T-helper 9 cell (primary cell): ENCODE measurements at places on chromosomes 16 and 17.

- no peak for DNase-seq
Observed at GRCh38 chr17:6711081-6711674, 2.0 kb downstream of the SLC13A5 start.

DNA sequence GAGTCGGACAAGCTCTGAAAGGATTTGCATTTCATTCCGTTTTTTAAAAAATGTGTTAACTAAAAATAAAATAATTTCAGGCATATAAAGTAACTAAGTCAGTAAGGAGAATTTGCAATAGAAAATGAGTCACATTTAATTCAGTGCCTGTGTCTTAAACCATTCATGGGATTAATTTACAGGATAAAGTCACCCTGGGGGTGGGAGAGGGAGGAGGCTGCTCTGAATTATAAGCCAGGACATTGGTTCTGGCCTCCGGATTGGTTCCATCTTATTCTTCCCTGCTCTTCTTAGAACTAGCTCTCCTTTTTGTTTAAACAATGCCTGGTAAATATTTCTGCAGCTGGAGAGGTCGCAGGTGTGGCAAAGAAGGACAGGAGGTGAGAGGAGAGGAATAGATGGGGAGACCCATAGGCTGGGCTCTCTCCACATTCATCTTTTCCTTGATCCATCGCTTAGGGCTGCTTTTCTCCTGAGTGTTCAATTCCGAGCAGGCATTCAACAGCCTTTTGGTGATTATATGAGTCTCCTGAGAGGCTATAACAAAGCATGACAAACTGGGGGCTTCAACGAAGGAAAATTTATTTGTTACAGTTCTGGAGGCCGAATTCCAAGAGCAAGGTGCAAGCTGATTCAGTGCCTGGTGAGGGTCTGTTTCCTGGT, 319.2 kb downstream of the PHKB start:
- DNase-seq: no peak

DNA sequence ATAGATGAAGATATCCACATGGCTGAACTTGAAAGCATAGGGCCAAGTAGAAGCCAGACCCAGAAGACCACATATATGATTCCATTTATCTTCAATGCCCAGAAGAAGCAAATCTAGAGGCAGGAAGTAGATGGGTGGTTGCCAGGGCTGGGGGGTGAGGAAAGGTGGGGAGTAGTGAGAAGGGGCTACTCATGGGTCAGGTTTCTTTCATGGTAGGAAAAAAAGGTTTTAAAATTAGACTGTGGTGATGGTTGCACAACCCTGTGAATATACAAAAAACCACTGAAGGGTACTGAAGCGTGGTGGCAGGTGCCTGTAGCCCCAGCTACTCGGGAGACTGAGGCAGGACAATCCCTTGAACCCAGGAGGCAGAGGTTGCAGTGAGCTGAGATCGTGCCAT, 5.4 kb downstream of the CD2BP2 start:
- DNase-seq: no peak

GRCh38 chr17:61223725-61224124, 175.9 kb upstream of the TBX2 start:
- no peak for DNase-seq

GRCh38 chr16:23194497-23195221, 12.1 kb downstream of the SCNN1G start:
- no peak for DNase-seq

DNA sequence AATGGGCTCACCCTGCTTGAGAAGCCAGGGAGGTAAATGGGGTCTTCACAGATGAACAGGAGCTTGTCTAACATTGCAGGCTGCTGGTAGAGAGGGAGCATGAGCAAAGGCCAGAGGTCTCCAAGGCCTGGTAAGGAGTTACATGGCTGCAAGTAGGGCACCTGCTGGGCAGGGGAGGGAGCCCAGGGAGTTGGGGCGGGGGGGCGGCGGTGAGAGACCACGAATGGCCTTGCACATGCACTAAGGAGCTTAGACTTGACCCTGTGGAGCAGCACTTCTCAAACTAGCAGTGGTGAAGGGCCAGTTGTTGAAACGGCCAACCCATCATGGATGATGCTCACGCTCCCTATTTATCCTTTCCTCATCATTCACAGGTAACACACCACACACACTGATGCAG, 38.4 kb downstream of the ERN1 start:
- no peak for DNase-seq

DNA sequence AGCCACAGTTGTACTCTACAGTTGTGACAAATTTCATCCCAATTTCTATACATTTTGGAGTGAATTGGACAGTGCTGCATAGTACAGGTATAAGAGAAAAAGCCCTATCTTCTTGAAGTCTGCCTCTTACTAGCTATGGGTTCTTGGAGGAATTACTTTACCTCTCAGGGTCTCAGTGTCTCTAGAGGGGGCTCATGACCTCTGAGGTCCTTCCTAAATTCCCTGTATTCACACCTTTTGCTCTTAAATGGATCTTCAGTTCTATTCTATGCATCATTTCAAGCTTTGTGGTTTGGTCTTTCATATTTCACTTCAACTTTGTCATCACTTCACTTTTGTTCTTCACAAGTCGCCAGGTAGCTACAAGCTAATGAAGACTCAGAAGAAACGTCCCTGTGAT, 71.2 kb upstream of the ERCC4 start:
- DNase-seq: no peak

- no peak for DNase-seq
Observed at GRCh38 chr16:72865258-72865657, 182.7 kb downstream of the ZFHX3 start.

DNA sequence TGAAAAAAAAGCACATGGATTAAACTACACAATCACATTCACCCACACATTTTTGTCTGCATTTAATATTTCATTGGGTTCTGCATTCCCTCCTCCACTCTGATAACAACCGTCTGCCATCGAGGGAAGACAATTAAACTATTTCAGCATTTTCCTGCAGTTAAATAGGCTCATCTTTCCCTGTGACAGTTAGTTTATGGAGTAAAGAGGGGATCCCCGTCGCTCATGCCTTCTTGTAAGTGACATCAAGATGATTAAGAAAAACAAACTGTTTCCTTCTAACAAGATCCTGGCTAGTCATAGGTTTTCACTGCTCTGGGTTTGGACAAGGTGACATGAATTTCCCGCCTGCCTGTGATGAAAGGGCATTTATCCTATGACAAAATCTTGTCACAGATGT, 98.0 kb upstream of the DYNLRB2 start:
- no peak for DNase-seq

GRCh38 chr16:78789561-78789960, 690.1 kb downstream of the WWOX start:
- DNase-seq: no peak

DNA sequence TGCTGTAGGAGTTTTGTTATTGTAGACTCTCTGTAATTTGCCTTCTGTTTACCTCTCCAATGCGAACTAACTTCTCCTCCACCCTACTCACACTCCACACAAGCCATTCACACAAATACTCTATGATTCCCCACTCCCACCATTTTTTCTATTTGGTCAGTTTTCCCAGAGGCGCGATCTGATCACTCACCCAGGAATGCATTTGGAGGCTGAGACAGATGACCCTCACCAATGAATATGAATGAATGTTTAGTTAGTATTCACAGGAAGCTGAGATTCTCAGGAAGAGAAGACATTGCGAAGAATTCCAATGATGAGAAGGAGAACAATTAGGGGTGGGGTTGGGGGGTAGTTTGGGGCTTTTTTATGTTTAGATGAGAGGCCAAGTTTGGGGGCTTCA, 10.5 kb upstream of the ANKFN1 start:
- no peak for DNase-seq

DNA sequence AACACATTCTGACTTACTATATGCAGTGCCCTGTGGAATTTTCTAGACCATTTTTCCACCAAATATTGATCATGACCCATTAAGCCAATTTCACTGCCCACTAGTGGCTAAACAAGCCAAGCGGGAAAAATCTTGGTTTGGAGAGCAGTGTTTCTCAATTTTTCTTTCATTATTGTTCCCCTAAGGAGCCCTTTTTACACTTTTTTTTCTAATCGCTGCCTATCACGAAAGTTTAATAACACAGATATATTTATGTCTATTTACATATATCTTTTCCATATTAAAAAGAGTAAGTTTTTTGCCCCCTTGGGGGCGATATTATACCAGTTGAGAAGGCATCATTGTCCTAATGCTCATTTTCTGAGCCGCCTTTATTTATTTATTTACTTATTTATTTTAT, 10.8 kb upstream of the TLCD3B start:
- DNase-seq: no peak

DNA sequence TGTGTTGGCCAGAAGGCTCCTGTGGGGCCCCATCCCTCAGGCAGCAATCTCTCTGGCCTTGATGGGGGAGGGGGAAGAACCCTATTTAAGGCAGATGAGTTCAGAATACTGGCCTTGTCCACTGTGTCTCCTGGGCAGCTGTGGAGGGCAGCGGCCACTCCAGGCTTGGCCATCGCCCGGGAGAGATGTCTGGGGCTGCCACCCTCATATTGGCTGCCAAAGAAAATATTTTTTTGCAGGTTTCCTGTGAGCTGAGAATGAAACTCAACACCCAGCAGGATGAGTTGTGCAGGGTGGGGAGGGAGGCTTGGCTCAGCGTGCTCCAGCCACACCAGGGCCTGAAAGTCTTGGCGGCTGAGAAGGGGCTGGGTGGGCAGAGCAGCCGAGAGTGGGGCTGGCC, 14.4 kb upstream of the TIMP2 start:
- no peak for DNase-seq

DNA sequence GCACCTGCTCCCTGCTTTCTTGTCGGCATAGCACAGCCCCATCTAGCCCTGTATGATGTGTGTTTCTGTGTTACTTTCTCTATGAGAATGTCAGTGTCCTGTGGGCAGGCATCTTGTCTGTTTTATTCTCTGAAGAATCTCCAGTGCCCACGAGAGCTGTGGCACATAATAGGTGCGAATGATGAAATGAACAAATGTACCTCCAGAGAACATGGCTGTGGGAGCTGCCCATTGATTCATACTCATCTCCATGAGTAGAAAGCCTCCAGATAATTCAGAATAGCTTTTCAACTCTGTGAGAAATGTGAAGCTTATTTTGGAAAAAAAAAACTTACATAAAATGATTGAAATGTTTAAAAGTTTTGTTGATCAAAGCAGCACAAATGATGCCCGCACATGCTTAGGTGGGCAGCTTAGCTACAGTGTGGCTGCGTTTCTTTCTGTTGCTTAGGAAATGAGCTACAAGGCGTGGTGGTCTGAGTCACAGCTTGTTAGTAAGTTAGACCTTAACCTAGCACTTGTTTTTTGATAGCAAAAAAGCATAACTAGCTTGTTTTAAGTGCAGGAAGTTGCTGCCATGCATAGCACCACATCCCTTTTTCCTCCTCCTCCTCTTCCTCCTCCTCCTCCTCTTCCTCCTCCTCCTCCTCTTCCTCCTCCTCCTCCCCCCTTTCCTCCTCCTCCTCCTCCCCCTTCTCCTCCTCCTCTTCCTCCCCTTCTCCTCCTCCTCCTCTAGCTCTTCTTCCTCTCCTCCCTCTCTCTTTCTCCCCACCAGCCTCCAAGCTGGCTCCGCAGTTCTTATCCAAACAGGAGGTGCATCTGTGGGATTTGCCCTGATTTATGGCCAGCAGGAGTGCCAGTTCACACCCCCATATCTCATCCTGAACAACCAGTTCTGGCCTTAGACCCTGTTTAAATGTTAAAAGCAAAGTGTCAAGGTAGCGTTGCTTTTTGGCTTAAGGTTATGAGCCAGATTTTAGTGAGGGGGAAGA, 221.5 kb downstream of the IRF8 start:
- no peak for DNase-seq
